Sigmoid colon (tissue), 7 donors: ENCODE measurements at places on chromosomes 7 and 10. TPM values are rescaled to one million over a fixed set of nuclear protein-coding genes. Genes with fewer than 3 reads are reported as not detected.
A peak's percentile ranks its signal among the peaks of the same experiment; 100 is the strongest.

Gene ANKRD1
- total RNA-seq, result not detected

Gene SPDYE5
- total RNA-seq, result not detected

Gene EGR2
- 1.8 TPM for total RNA-seq

Gene DIP2C
- 50.0 TPM for total RNA-seq

Gene TBX20
- not detected for total RNA-seq

Gene FAM221A
- 10.7 TPM for total RNA-seq

Gene MRPL32
- total RNA-seq, result 62.9 TPM

Gene ASB10
- total RNA-seq, result not detected

Gene RASSF4
- 61.7 TPM for total RNA-seq

DNA sequence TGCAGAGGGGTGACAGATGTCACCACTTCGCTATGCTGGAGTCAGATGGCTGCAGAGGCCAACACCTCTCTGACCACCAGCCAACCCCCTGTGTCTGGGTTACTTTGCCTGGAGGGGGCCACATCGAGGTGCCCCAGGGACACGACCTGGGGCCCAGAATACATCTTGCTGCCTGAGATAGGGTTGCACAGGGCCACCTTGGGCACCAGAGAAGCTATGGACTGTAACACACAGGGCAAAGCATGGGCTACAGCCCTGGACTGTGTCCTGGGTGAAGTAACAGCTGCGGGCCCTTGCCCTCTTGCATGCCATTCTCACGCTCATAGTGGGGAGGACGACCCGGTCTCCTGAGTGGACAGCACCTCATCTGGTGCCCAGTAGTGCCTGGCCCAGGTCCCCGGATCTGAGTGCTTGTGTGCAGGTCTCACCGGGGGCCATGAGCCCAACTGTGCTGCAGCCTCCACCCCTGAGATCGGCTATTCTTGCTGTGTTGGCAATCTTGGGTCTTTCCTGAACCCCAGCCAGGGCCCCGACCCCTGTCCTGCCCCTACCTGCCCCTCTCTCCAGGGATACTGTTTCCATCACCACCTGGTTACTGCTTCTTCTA, 115.2 kb upstream of the GDF10 start:
- DNase-seq, result no peak

GRCh38 chr10:50544857-50545429, 78.8 kb downstream of the SGMS1 start:
- no peak for DNase-seq

- no peak for DNase-seq
These were observed 83.0 kb upstream of the PHYHIPL start for GRCh38 chr10:59093461-59093860.

- no peak for DNase-seq
These were observed 108.2 kb upstream of the MPP7 start for GRCh38 chr10:28411136-28411460.

GRCh38 chr10:109958059-109958458, 34.7 kb upstream of the XPNPEP1 start:
- no peak for DNase-seq

GRCh38 chr10:97336942-97337831, 2.7 kb upstream of the FRAT2 start:
- no peak for DNase-seq

- DNase-seq, result no peak
These were observed 273.5 kb downstream of the FGFR2 start for GRCh38 chr10:121324678-121325213.

DNA sequence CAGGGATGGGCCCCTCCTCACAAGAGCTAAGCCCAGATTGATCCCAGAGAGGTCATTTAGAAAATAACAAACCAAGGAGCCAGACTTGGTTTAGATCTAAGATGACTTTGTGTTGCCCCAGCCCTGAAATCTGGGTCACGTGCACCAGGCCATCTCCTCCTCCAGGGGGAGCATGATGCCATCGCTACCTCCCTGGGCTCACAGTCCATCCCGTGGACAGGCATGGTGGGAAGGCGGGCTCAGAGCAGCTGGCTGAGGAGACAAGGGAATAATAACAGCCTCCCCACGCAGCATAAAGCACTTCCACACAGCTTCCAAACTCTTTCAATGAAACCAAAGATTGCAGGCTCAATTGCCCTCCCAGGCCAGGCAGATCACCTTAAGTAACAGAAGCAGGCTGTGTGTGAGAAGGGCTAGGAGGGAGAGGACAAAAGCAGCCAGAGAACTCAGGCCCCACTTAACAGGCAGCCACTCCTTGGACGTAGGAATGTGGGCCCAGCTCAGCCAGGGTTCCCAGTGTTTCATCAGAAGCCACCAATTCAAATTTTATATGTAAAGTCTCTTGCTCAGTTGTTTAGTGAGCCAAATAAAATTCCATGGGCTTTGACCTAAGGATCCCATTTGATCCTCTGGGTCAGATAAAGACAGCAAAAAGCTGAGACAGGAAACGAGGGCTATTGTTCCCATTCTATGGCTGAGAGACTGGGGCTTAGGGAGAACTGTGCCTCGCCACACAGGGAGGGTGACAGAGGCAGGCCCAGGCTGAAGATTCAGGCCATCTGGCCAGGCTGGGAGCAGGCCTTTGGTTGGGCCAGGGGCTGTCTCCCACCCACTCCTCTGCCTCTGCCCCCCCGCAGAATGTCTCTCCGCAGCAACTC, 100.2 kb downstream of the COL13A1 start:
- DNase-seq, result no peak

DNA sequence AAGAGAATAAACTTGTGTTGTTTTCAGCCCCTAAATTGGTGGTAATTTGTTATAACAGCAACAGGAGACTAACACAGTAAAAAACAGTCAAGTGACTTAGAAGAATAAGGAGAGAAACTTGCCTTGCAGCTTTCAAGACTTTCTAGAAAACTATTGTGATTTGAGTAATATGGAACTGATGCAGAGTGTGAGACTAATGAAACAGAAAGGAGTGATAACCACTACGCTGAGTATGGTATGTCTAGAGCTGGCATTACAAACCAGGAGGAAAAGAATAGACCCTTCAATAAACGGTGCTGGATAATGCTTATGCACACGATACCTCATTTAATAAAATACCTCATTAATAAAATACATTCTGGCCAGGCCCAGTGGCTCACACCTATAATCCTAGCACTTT, 99.9 kb downstream of the CREM start:
- DNase-seq, result no peak

DNA sequence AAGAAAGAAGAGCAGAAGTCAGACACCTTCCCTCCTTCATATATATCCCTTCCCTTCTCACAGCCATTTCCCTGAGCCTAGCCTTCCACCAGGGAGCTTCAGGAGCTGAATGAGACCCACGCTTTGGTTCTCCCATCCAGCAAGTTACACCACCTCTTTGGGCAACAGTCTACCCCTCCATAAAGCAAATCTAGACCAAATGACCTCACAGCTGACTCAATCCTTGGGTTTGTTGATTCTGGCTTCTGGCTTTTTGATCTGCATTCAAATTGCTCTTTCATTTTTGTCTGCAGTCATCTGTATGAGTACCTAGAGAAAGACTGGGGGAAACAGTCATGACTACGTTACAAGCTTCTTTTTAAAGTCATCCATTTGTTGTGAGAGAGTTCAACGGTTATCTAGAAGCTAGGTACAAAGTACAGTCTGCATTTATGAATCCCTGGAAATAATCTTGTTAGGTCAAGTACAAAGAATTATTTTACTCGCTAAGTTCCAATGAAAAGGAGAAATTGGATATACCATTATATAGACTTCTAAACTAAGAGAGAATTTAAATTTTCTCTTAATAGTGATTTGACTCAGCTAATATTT, 86.3 kb downstream of the RAB11FIP2 start:
- DNase-seq, result no peak

DNA sequence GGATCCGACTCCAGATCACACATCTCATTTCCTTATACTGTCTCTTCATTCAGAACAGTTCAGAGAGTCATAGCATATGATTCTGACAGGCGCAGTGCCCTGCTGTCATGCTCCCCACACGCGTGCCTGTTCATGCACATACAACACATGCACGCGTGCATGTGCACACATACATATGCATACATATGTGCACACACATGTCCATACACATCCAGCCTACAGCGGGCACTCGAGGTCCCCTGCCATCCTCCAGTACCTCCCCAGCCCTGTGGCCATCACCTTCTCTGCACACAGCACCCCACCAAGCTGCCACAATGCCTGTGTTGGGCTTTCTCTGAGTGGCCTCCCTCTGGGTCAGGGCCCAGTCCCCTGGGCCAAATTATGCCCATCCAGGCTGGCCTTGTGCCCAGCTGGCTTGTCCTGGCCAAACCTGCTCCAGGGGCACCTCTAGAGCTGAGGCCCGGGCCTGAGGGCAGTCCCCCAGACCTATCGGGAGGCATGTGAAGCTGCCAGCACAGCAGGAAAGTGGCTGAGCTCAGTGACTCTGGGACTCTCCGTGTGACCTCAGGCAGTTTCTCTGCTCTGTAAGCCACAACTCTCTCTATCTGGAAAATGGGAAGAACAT, 49.4 kb upstream of the RET start:
- DNase-seq, result no peak

GRCh38 chr10:132407243-132407746, 10.3 kb downstream of the PWWP2B start:
- DNase-seq, result no peak

DNA sequence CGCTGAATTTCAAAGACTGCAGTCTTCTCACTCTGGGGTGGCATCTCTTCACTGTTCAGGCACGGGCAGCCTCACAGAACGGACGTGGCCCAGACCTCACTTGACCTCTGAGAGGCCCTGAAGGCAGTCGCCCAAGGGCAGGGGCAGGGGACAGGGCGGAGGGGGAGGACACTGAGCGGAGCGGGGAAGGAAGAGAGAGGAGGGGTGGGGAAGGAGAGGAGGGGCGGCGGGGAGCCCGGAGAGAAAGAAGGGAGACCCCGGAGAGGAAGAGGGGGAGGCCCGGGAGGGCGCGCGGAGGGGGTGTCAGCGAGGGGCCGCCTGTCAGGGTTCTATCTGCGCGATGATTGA, 58.7 kb upstream of the COMTD1 start:
- DNase-seq, result peak; percentile 79

- no peak for DNase-seq
These were observed 869 bp downstream of the PSAP start for GRCh38 chr10:71850021-71850742.

DNA sequence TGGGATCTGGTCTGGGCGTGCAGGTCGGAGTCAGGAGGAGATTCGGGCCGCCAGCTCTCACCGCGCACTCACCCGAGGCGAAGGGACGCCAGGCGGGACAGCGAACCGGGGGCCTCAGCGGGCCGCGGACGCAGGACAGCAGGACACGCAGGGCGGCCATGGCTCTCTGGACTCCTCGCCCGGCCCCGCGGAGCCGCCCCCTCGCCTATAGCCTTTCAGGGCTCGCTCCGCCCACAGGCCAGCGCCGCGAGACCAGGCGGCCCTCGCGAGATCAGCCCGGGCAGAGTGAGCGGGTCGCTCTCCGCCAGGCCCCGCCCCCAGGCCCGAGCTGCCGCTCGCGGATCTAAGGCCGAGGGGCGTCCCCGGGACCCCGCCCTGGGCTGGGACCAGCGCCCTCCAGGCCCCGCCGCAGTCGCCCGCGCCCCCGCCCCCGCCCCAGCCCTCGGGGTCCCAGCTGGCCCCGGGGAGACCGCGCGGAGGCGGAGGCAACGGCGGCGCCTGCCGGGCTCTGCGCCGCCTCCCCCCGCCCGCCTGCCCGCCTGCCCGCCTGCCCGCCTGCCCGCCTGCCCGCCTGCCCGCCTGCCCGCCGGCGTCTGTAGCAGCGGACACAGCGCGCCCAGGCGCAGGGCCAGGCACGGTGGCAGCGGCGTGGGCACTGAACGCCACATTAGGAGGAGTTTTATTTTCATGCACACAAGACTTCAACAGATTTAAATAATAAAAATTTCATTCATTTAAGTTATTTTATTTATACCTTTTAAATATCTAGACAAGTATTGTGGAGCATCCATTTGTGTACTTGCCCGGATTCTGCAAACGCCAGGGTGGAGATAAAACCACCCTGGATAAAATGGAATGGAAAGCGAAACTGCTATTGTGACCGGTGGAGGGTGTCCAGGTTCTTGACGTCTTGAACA, at the start of gene ECHS1:
ECHS1 (minus strand) TSS at position 181 of the 917 bp plus-strand sequence; CDS start at position 160, 21 bp downstream.
- DNase-seq, result peak; percentile 97

DNA sequence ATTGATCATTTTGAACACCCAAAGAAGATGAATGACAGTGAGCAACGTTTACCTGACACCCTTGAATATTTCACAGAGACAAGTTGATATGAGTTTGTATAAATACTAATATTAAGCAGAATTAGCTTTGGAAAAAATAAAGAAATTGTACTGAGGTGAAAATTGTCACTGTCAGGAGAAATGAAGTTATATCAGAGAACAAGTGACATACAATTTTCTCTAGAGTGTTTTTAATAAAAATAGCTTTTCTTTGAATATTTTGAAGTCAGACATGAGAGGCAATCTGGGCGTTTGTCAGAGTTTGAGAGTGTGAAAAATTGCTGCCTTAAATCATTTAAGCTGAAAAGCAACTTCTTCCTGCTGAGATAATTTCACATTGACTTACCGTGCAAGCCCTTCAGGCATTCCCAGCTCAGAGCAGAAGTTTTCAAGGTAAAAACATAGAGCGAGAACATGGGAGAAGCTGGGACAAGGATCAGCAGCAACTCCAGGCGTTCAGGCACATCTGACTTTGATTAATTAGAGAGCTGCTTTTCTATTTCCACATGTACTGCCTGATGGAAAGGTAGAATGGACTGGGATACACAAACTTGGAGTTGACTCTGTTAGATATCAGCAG, 535.9 kb downstream of the TFEC start:
- no peak for DNase-seq

GRCh38 chr10:85862771-85863170, 503.8 kb downstream of the GRID1 start:
- DNase-seq, result no peak

DNA sequence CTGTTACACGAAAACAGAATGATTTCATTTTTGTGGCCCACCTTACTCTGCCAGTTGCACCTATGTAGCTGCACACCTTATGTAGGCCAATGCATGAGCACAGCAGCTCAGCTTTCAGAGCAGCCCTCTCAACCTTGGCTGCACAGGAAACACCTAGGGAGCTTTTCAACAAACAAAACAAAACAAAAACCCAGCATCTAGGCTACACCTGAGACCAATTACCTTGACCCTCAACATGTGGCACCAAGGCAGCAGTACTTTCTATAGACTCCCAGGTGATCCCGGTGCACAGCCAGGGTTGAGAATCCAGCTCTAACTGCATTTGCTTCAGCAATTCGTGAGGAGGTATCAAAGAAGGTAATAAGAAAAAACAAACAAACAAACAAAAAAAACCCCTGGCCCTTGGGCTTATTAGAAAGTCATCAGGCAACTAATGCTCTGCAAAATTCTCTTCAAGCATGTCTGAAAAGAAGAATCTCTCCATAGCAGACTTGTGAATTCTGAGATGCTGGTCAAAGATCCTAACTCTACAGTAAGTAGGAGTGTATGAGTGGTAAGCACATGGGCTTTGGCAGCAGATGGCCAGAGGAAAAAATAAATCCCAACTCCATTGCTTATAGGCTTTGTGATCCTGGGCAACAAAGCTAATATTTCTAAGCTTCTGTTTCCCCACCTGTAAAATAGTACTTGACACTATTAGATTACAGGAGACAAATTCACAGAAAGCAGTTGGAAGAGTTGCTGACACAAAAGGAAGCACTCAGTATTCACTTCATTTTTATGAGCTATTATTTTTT, 113.4 kb upstream of the NOBOX start:
- no peak for DNase-seq
